GM20000 (cell line): ENCODE measurements at places on chromosomes 1 and 21.

DNA sequence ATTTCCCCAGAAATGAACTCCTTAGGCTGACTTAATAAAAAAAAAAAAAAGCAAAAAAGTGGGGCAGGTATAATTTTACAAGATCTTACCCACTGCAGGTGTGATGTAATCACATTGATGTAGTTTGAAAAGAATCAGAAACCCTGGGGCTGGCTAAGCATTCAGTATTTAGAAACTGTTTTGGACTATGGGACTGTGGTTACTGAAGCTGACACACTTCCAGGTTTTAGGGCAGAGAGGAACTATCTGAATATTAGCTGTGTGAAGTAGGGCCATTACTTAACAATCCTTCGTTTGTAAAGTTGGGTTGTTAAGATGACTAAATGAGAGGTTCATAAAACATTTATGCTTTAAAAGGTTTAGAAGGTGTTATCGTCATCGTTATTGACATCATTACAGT lies 165.3 kb downstream of the FASLG start:
- DNase-seq, result no peak

GRCh38 chr1:95321531-95321930 lies 87.5 kb downstream of the RWDD3 start:
- DNase-seq, result no peak

DNA sequence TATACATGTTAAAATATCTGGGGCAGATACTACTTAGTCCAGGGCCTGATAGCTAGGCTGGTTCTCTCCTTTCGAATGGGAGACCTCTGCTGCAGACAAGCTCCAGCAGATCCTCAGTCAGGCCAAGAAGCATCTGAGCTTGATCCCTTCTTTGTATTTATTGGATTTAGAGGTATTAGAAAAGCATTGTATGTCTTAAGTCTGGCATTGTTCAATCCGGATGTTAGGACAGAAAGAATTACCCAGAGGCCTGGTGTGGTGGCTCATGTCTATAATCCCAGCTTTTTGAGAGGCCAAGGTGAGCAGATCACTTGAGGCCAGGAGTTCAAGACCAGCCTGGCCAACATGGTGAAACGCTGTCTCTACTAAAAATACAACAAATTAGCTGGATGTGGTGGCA lies 21.2 kb upstream of the EYA3 start:
- no peak for DNase-seq

DNA sequence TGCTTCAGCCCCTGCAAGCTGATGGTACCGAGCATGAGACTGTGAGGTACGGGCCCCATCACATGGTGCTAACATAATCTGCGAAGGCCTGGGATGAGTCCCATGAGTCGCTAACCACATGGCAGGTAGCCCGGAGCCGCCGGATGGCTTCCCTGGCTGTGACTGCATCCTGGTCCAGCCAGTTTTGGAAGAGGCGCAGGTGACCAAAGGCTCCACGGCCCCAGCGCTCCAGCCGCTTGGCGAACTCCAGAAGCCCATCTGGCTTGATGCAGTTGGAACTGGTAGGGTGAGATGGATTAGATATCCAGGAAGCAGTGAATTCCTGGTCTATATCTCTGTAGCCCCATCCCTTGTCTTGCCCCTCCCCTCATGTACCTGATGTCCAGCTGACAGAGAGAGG lies 24.6 kb downstream of the LRRC41 start:
- DNase-seq, result no peak

GRCh38 chr1:19465650-19466049 lies 19.7 kb downstream of the CAPZB start:
- DNase-seq, result no peak

- no peak for DNase-seq
These were observed 68.0 kb upstream of the PTCH2 start for GRCh38 chr1:44911026-44911425.

- no peak for DNase-seq
These were observed 12.4 kb upstream of the LRIF1 start for GRCh38 chr1:110976089-110976488.

DNA sequence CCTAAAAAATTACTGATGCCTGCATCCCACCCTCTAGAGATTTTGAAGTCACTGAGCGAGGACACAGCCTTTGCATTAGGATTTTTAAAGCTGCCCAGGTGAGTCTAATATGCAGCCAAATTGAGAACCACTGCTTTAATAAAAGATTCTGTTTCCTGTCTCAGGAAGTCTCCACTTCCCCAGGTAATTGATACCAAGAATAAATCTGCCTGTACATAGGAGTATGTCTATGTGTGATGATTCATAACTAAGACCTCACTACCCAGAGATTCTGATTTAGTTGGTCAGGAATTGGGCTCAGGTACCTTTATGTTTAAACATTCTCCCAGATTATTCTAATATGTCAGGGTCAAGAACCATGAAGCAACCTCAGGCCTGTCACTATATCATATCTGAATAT lies 108.8 kb upstream of the ARTN start:
- DNase-seq, result no peak

GRCh38 chr1:210646258-210646616 lies 317.5 kb downstream of the HHAT start:
- no peak for DNase-seq

DNA sequence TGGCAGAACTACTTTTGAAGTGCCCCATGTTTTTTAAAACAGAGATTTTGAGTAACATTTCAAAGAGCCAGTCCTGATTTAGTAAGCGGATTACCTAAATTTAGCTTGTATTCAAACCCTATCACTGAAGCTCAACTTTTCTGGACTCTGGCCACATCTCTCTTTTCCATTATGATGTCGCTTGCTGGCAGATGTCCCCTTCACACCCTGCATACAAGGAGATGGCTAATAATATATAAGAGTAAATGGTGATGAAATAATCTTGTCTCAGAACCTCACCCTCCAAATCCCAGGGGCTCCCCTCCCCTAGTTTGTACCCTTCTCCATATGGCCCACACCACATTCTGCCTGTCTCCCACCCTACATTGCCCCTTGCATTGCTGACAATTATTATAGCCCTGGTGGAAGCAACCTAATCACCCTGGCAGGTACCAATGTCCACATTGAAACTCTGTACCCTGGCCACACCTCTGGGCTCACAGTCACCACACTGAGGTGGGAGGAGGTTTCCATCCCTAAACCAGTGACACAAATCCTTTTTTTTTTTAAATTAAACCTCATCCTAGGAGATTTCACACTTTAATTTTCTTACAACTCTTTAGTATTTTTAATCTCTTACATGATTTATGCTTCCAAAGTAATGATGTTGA lies 106.0 kb upstream of the SYT6 start:
- DNase-seq, result no peak

- no peak for DNase-seq
These were observed 163.4 kb upstream of the ETV3 start for GRCh38 chr1:157301477-157302198.

- DNase-seq, result peak; percentile 24
These were observed 99.5 kb upstream of the BMP8A start for GRCh38 chr1:39391691-39392679.

GRCh38 chr1:180143359-180143758 lies 11.3 kb upstream of the QSOX1 start:
- no peak for DNase-seq
